ENCODE measurements at places on chromosomes 5 and 9.

DNA sequence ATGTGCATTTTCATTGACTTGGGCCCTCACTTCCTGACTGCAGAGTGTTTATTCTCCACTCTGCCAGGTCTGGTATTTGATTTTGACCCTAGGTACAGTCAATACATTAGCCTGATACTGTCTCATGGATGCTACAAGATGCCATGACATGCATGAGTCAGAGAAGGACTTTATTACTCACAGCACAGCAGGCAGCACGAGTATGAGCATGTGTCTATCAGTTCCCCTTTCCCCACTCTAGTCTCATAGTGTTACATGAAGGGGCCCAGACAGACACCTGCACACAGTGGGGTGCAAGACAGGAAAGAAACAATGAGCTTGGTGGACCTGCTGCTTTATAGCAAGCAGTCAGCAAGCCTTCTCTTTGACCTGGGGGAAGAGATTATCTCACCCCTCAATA lies 19.6 kb downstream of the ITGA2 start:
- H3K27me3 ChIP-seq: peaks cover 9% of the 10 kb centered on the region
- peak; percentile 47 for DNase-seq
- peaks cover 62% of the 10 kb centered on the region for H3K4me1 ChIP-seq

GRCh38 chr5:167967494-167968177 lies 323.8 kb upstream of the WWC1 start:
- no peak overlapping the region for H3K4me3 ChIP-seq
- no peaks in the 10 kb centered on the region for H3K36me3 ChIP-seq
- H3K27me3 ChIP-seq: peaks cover 3% of the 10 kb centered on the region
- no peak overlapping the region for H3K27ac ChIP-seq
- H3K4me1 ChIP-seq: no peaks in the 10 kb centered on the region

DNA sequence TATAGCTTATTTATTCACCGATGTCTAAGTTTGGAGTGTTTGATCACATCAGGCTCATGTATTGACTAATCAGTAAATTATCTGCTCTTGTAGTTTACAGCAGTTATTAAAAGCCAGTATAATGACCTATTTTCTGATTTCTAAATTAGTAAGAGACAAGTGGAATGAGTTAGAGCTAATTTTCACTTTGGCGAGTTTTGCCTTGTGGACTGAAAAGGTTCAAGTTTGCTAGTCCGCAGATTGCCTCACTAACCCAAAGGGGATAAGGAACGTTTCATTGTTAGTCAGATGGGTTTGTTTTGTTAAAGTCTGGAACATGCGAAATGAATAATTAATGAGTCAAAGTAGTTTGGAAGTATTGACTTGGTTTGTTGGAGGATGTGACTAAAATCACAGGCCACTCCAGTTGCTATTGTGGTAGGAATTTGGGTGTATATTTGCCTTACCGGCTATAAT lies 40.1 kb downstream of the SMARCA2 start:
- H3K4me1 ChIP-seq: peaks cover 65% of the 10 kb centered on the region
- H3K4me3 ChIP-seq: no peak overlapping the region
- no peaks in the 10 kb centered on the region for H3K27me3 ChIP-seq
- peak overlapping the region; percentile 89 for H3K27ac ChIP-seq

DNA sequence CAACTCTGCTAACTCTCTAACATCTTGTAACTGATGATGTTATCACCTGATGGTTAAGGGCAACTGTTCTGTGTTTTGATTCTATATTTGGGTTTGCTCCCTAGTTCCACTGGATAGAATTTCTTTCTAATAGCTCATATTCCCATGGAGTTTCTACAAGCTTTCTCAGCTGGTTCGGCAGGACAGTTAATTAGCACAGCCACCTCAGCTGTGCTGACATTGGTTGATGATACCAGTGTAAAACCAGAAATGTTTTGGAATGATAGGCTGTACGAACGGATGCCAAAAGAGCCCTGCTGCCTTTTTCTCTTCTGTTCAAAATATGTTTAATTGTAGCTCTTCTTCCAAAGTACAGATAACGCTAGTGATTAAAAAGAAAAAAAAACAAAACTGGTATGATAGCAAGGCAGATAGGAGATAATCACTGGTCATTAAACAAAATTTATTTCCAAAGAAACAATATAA lies 440.5 kb upstream of the ZNF608 start:
- H3K27me3 ChIP-seq: no peaks in the 10 kb centered on the region
- DNase-seq: no peak
- no peaks in the 10 kb centered on the region for H3K36me3 ChIP-seq
- H3K4me3 ChIP-seq: no peak overlapping the region

- H3K36me3 ChIP-seq: peaks cover 13% of the 10 kb centered on the region
- no peak within 1 kb of the TSS for H3K27ac ChIP-seq
- DNase-seq: no peak
- H3K4me3 ChIP-seq: no peak within 1 kb of the TSS
Observed at GRCh38 chr5:141186897-141187512, at the start of gene PCDHB9. Gene PCDHB9, plus strand, starts transcription at chr5:141187161. Its CDS starts 158 bp downstream, at chr5:141187319.
